Suprapubic skin (tissue), 4 donors: ENCODE measurements at places on chromosomes 1 and 21.

DNA sequence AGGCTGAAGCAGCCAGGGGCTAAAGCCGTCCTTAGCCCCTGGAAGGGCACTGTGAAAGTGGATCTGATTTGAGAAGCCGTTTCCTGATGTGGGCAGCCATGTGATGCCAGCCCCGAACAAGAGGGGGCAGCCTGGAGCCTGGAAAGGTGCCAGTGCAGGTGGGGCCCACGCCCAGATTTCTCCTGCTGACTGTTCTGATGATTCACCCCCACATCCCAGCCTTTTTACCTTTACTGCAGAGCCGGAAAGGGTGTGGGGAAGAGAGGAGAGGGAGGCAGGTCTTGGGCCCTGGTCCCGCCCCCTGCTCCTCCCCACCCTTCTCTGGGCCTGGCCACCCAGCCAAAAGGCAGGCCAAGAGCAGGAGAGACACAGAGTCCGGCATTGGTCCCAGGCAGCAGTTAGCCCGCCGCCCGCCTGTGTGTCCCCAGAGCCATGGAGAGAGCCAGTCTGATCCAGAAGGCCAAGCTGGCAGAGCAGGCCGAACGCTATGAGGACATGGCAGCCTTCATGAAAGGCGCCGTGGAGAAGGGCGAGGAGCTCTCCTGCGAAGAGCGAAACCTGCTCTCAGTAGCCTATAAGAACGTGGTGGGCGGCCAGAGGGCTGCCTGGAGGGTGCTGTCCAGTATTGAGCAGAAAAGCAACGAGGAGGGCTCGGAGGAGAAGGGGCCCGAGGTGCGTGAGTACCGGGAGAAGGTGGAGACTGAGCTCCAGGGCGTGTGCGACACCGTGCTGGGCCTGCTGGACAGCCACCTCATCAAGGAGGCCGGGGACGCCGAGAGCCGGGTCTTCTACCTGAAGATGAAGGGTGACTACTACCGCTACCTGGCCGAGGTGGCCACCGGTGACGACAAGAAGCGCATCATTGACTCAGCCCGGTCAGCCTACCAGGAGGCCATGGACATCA is at the start of gene SFN:
Gene SFN (plus strand): TSS at position 369 of the 904 bp plus-strand sequence. CDS start 64 bp downstream, at position 433.
- DNase-seq, result peak; percentile 80

DNA sequence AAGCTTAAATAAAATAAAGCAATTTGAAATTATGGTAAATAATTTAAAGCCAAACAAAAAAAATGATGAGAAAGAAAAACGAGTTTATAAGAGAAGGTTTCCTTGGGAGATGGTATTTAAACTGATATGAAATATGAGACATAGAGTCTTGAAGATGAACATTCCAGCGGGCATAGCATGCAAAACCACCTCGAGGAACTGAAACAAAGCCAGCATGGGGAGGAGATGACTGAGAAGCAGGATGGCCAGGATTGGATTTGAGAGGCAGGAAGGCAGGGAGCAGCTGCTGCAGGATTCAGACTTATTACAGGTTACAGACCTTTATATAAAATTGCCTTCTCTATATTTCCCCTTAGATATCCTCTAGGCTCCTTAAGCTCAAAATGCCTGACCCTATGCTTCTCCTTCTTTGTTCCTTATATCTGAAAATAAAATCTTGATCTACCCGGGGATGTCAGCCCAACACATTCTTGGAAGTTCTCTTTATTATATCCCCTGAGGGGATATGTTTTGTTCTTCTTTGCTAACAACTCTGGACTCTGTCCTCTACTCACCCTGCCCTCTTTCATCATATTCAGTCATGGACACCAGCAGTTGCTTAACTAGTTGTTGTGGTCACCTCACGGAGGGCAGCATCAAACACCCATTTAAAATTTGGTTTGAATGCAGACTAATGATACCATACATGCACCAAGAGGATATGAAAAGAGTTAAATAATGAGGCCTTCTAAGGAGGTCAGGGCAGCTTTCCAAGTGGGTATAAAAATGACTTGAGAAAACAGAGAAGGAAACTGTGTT is 719.1 kb upstream of the B3GALT2 start:
- no peak for DNase-seq

- no peak for DNase-seq
Observed at GRCh38 chr1:187054862-187055757, 226.4 kb downstream of the PLA2G4A start.

- DNase-seq, result no peak
Observed at GRCh38 chr1:22163564-22163963, 20.7 kb upstream of the WNT4 start.

- no peak for DNase-seq
Observed at GRCh38 chr1:86648255-86648654, 56.1 kb upstream of the SH3GLB1 start.

- no peak for DNase-seq
Observed at GRCh38 chr1:238450976-238451375, 560.3 kb upstream of the ZP4 start.

- DNase-seq, result no peak
Observed at GRCh38 chr1:26440259-26440658, 8.1 kb downstream of the DHDDS start.
